CD4-positive, alpha-beta T cell treated with Interleukin-17A for 1 hour (primary cell): ENCODE measurements at places on chromosomes 11 and 22.

- no peak for DNase-seq
Measured at GRCh38 chr11:110356762-110357671, 60.6 kb upstream of the RDX start.

DNA sequence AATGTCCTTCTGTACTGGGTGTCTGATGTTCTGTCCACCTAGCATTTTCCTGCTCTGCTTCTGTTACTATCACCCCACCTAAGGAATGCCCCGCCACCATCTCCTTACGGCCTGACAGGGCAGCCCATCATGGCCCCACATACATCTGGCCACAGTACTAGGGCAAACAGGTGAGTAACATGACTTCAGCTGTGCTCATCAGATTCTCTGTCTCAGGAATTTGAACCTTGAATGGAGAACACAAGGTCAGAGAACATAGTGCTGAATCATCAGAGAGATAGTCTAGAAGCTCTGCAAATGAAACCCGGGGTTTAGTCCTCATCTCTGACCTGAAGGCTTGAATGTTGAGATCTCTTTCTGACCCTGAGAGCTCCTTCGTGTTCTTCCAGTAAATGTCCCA is 32.4 kb downstream of the ZC3H12C start:
- no peak for DNase-seq

- peak; percentile 58 for DNase-seq
Measured at GRCh38 chr22:37021710-37022482, 2.4 kb downstream of the MPST start.

DNA sequence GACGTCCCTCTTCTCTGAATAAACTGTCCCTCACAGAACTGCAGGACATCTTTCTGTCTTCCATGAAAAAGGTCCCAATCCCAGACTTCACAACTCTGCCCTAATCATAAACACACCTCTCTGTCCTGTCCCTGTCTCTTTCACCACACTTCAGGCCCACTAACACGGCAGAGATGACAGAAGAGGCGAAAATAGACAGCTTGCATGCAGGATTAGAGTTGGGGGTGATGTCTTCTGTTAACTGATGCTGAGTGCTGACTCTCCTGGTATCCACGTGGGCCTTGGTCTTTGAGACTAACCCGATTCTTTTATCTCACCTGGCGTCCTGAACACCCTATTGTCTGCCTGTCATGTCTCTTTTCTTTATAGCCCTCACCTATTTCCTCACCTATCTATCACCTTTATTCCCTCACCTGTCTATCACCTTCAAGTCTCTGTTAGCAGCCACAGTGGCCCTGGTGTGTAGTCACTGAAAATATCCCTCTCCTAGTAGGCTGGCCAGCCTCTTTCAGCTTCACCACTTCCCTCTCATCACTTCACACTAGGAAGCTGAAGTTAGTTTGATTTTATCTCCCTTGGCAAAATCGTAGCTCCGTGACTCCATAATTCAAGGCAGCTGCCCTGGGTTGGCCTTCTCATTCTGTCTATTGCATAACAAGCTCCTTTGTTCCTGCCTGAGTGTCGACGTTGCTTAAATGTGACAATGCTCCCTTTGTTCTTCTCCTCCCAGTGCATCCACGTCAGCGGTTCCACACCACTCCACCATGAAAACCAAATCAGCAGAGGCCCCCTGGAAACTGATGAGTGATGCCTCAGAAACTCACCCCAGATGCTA is 30.6 kb upstream of the DRD2 start:
- DNase-seq, result no peak

- DNase-seq, result no peak
Measured at GRCh38 chr22:37354261-37354660, 72.0 kb downstream of the CYTH4 start.

DNA sequence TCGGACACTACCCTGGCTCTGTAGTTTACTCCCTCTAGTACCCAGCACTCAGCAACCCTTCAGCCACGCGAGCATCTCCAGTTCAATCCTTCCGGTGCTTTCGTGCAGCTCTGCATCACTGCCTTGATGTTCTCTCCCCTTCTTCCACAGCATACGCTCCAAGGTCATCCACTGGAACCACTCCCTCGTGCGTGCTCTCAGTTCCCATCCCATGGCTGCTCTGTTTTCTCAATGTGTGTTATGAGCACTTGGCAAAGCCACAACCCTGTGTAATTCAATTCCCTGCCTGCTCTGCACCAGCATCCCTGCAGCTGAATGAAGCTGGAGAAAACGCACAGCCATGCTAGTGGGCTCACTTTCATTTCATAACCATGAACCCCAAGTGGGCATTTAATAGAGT is 38.5 kb upstream of the NFRKB start:
- DNase-seq, result no peak

- no peak for DNase-seq
Measured at GRCh38 chr11:295351-296170, 3.8 kb downstream of the IFITM5 start.

- DNase-seq, result no peak
Measured at GRCh38 chr22:19889951-19890350, 35.3 kb upstream of the GNB1L start.

DNA sequence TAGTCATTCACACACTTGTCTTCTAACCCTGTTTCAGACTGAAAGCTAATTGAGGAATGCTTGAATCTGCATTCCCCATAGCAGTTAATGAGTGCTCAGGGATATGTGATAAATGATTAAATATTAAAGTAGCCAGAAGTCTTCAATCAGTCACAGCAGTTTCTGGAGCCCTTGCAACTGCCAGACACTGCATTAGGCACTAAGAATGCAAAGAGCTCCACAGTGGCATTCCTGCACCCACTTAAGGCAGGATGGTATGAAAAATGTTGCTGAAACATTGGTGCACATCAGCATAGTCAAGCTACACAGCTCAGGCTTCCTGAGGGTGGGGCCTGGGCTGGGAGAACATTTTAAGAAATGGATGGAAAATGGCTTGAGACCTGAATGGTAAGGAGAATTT is 6.5 kb downstream of the DTX4 start:
- no peak for DNase-seq

- no peak for DNase-seq
Measured at GRCh38 chr22:24068377-24068680, 57.2 kb downstream of the CABIN1 start.

GRCh38 chr11:78476066-78476465 is 58.4 kb upstream of the GAB2 start:
- no peak for DNase-seq

- DNase-seq, result no peak
Measured at GRCh38 chr22:32949391-32950173, 108.6 kb downstream of the SYN3 start.

GRCh38 chr11:128949791-128950454 is 7.3 kb upstream of the TP53AIP1 start:
- no peak for DNase-seq

DNA sequence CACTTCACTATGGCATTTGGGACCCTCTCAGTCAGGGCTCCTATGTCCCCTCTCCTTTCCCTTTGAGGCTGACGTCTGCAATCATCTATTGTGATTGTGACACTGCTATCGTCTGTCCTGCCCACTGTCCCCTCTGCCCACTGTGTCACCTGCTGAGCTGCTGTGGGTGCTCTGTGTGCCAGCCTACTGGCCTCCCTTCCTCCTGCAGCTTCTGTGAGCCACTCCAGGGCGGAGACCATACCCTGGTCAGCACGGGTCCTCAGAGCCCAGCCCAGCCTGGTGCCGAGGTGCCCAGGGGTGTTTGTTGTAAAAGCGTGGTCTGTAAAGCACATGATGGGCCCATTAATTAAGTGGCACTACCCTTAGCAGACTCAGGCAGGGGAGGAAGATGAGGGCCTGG is 29.4 kb downstream of the MPPED1 start:
- DNase-seq, result no peak
